SK-N-MC (cell line): ENCODE measurements at places on chromosomes 5 and 9.

- DNase-seq = no peak
These were observed 30.0 kb downstream of the RAPGEF1 start for GRCh38 chr9:131709771-131710431.

DNA sequence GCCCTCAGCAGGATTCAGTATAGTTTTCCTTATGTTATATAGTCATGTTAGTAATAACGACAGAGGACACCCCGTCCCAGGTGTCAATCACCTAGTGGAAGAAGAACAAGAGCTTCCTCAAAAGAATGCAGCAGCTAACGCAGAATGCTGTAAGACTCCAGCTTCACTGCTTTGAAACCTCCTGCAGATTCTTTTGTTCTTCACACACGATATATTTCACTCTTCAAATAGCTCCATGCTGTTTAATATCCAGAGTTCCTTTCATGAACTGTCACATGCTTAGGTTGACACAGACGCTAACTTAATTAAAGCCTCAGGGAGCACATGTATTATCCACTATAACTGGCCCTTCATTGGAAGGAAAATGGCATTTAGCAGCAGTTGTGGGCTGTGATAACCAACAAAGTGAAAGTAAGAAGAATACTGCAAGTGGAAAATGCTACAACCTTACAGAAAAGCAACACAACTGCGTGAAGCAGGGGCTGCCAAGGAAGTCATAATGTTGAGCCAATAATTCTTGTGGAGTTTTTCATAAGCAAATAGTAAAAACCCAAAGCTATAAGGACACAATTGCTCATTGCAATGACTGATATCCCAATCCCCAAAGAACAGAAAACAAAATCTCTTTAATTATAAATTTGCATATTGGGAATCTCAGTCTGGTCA, 387.5 kb downstream of the PLK2 start:
- DNase-seq = no peak

DNA sequence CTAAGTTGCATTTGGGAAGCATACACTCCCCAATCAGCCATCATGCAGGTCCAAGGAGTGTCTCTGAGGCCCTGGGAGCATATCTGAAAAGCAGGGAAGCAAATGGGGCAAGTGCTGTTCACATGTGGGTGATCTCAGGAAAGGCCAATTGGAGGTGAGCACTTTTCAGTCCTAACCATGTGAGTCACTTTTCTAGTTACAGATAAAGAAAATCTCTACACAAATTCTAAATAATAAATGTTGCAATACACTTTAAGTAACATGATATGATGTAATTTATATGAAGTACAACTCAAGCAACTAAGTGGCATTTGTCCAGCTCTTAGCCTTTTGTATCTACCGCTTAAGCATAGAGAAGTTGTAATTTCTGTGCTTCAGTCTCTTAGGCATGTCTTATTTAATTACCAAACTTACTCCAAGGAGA, 18.4 kb downstream of the ADAMTS16 start:
- DNase-seq = no peak

GRCh38 chr5:7391215-7391614, 4.7 kb upstream of the ADCY2 start:
- no peak for DNase-seq

DNA sequence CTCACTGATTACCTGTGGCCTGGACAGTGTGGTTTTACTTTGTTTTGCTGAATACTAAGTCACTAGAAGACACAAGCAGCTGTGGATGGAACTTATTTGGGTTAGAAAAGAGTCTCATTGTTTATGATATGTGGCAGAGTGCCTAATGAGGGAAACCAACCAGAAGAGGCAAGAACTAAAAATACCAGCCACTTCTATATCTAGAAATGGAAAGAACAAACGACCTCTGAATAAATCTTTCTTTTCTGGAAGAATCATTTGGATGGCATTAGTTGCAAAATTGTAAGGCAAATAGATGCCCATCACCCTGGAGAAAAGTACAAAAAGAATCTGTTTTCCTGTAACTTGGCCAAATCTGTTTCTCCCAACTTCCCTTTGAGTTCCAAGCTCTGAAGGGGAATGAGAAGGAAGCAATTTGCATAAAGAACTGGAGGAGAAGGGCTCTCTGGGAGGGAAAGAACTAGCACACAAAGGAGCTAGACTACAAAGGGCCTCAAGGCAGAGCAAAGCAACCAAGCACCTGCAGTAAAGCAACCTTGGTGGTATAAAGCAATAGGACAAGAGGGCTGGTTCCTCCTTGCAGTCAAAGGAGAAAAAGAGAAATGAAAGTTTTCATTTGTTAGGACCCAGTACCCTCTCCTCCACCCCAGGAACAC, 455.4 kb downstream of the CAAP1 start:
- DNase-seq = no peak

- no peak for DNase-seq
These were observed 2.2 kb downstream of the PCDH1 start for GRCh38 chr5:141875795-141876627.

- no peak for DNase-seq
These were observed 12.8 kb upstream of the TNFAIP8 start for GRCh38 chr5:119343052-119343451.
